CD4-positive, alpha-beta T cell treated with Interleukin-17A for 1 hour (primary cell): ENCODE measurements at places on chromosomes 6 and 20.

DNA sequence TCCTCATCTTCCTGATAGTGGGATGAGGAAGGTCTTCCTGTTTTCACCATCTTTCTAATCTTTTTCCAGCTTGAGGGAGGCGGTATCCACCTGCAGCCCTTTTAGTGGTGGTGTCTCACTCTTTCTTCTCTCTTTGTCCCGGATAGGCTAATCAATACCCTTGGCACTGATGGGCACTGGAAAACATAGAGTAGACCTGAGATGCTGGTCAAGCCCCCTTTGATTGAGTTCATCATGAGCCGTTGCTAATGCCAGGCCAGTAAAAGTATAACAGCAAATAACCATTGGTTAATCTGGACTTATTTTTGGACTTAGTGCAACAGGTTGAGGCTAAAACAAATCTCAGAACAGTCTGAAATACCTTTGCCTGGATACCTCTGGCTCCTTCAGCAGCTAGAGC lies 21.8 kb upstream of the PRND start:
- no peak for DNase-seq

- no peak for DNase-seq
Observed at GRCh38 chr20:42955713-42956112, 234.0 kb downstream of the PTPRT start.

DNA sequence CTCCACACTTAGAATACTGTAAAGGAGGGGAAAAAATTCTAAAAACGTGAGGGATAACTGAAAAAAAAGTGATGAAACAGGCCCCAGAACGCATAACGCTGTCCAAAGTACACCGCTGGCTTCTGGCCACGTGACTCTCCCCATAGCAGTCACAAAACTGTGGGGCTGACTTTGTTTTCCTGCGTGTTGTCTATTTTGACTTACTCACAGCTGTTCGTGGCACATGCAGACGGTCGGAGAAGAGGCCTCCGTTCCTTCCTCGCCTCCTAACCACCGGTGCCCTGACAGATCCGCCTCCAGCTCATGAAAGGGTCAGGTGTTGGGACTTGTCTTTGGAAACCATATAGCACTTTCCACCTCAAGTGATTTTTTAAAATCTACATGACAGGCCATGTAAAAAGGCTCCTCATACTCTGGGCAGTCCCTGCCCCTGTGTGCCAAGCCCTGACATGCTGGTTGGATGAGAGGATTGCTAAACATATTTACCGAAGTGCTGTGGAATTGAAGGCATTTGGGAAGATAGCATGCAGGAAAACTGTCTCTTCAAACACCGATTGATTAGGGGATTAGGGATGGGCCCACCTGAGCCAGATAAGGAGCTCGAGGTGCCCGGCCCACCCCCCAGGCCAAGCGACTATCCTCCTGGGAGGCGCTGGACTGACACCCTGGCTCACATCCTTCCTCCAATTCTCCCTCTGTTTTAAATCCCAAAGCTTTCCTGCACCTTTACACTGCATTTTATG lies 54.8 kb downstream of the DACT2 start:
- DNase-seq = no peak

GRCh38 chr6:45619211-45619760 lies 241.6 kb upstream of the SUPT3H start:
- no peak for DNase-seq

DNA sequence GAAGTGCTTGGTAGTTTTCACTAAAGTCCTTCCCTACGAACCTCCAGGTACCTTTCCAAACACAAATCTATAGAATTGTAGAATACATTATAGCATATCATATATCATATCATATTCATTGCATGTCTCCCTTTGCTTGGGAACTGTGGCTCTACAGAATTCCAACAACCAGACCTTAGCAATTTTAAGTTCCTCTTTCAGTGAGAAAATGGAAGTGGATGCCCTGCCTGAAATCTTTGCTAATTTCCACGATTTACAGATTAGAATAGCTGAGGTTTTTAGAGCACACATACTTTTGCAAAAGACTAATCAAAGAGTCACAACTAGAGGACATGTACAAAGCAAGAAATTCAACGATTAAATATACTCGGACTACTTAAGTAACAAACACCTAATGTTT lies 78.6 kb downstream of the TNFRSF21 start:
- DNase-seq = no peak

DNA sequence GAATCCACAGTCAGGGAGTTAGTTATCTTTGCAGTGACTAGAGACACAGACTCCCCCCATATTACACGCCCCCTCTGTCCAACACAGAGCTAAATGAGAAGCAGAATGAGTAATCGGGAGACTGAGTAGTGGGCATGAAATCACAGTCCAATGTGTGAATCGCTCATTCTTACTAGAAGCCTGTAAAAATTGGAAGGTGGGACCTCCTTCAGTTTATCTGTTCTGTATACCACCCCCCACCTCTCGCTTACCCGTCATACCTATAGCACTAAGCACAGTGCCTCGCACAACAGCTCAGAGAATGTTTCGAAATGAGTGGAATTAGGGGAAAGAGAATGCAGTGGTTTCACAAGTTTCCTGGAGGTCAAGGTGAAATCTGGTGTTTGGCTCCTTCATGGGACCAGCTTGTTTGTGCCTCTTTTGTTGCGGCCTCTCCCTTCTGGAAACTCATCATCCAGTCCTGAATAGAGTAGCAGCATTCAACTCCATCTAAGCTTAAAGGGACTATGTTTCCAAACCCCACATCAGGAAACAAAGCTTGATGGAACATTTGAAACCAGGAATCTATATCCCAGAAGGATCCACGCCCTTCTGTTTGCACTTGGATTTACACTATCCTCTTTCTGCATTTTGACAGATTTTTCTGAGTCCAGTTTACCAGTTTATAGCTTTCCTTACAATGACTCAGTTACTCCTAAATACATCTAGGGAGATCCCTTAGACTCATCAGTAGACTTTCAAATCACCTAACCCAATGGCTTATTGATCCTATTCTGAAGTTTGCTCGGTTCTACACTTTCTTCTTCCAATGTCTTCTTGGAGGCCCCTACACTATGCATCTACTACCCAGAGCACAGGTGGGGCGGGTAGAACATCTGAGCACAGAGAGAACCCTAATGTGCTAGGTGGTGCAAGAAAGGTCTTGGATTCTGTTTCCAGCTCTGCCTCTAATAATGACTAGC lies 59.2 kb upstream of the PIM1 start:
- no peak for DNase-seq

DNA sequence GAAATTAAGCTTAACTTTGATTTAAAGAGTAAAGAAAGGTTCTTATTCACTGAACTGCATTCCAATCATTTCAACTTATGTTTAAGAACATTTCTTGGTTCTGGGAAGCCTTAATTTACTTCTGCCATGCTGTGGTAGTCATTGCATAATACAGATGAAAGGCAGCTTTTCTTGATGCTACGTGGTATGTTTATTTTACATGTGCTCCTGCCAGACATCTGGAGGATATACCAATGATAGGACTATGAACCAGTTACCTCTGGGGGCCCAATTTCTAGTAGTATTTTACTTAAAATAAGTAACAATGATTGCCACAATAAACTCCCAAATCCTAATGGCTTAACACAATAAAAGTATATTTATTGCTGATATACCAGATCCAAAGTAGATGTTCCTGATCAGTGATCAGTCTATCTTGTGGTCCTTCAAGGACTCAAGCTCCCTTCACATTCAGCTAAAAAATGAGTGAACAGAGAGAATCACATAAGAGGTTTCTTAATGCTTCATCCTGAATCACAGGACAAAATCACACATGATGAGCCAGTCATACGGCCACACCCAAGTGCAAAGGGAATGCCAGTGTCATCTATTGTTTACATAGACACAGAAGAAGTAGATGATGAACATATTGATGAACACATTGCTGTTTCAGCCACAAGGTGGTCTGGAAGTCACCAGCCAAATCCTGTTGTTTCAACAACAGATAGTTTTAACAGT lies 56.5 kb upstream of the CCN2 start:
- DNase-seq = no peak

DNA sequence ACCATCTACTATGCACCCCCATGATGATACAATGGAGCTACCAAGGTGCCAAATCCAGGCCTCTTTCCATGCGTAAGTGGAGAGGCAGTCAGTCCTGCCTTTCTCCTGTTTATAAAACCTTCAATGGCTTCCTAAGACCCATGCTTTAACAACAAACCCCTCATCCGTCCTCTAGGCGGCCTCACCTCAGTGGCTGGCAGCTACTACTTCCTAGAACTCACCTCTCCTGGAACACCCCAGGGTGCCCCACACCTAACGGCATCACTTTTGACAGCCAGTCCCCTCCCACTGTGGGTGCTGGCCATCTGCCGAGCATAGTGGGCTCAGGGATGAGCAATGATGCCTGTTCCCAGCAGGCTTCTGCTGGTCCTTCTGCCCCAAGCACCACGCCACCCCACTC lies 80.0 kb upstream of the TAB2 start:
- no peak for DNase-seq

DNA sequence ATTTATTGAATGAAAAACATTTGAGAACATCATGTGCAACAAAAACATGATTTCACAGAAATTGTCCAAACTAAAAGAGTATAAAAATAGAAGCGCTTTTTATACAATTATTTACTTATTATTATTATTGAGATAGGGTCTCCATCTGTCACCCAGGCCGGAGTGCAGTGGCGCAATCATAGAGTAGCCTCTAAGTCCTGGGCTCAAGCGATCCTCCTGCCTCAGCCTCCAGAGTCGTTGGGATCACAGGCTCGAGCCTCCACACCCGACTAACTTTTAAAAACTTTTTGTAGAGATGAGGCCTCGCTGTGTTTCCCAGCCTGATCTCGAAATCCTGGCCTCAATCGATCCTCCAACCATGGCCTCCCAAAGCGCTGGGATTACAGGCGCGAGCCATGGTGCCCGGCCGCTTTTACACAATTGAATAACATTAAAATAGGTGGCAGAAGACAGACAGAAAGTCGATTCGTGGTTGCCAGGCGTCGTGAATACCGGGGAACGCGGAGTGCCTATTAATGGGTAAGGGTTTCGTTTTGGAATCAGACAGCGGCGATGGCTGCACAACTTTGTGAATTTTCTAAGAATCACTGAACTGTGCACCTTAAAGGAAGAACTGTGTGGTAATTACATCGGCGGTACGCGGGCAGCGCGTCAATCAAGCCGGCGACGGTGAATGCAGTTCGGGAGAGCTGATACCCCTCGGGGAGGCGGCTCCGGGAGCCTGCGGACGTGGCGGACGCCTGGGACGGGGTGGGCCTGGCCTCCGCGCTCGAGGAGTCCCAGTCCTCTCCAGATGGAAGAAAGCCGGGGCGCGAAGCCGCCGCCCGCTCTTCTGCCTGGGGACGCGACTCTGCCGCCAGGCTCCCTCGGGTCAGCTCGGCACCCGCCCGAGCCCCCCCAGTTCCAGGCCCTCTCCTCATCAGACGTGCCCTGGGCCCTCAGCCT lies 807 bp downstream of the TBC1D20 start:
- peak; percentile 46 for DNase-seq

- no peak for DNase-seq
Observed at GRCh38 chr6:7707787-7708186, 18.1 kb upstream of the BMP6 start.

DNA sequence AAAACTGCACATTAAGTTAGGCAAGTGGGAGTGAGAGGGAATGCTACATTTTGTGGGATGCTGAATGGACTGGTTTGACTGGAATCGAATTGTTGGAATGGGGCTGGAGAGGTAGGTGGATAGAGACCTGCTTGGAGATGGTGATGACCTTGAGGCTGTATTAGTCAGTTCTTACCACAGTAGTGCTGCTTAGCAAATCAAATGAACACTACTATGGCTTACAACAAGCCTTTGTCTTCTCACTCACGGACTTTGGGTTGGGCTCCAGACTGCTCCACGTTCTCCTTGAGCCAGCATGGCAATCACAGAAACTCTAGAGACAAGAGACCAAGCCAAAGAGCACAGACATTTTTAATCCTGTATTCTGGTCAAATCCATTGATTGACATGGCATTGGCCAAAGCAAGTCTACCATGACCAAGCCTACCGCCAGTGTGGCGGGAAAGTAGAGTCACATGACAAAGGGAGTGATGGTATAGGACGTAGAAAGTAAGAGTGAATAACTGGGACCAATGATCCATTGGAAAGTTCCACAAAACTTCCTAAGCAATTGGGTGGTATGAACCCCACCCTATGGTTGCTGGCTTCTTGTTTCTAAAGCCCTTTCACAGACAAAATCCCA lies 70.3 kb upstream of the FOXP4 start:
- no peak for DNase-seq

GRCh38 chr6:6586671-6587526 lies 1.6 kb upstream of the LY86 start:
- DNase-seq = no peak

DNA sequence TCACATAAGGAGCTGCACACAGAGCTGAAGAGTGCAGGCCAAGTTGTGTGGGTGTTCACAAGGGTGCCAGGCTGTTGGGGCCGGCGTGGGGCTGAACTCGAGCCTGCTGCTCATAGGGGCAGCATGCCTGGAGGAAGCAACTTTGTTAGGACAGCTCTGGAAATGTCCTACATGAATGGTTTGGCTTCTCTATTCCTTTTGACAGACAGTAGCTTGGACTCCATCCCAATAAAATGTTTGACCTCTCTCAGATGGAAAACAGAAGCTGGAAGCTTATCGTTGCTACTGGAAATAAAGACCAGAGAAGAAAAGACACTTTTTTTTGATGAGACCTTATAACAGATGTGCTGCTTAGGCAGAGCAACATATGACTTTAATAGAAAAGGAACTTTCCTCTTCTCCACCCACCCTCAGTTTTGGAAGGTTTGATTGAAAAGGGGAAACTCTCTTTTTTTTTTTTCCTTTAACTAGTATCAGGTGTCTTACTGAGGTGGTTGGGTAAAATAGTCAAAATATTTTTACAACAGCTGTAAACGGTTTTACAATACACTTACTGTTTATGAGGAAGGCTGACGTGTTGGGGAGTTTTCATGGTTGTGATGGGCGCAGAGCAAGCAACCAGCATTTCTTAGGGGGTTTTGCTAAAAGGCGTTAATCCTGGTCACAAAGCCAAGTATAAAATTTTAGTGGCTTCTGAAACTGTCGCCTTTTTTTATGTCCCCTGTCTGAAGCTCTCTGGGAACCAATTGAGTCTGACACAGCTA lies 80.7 kb upstream of the EEF1E1 start:
- no peak for DNase-seq

DNA sequence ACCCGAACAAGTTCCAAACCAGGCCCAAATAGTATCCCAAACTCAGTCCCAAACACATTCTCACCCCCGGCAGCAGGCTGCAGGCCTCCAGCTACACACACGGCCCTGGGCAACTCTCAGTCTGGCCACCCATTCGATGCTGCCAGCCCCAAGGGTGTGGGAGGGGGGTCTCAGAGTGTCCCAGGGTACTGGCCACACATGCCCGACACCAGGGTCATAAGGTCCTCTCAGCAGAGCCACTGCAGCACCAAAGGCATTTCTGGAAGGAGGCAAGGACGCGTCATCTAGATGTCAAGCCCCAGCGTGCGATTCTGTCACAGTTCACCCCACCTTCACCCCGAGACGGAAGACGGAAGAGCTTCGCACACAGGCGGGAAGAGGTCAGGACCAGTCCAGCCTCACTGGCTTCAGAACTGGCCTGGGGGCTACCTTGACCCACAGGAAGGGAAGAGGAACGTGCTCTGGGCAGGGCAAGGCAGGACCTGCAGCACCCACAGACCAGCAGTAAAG lies 9.5 kb downstream of the MYL9 start:
- no peak for DNase-seq

GRCh38 chr20:37260923-37261322 lies 691 bp downstream of the GHRH start:
- no peak for DNase-seq
